GDM1 (cell line): ENCODE measurements at places on chromosomes 2 and 18.

- DNase-seq, result no peak
These were observed 452.7 kb upstream of the NRXN1 start for GRCh38 chr2:51484605-51485004.

DNA sequence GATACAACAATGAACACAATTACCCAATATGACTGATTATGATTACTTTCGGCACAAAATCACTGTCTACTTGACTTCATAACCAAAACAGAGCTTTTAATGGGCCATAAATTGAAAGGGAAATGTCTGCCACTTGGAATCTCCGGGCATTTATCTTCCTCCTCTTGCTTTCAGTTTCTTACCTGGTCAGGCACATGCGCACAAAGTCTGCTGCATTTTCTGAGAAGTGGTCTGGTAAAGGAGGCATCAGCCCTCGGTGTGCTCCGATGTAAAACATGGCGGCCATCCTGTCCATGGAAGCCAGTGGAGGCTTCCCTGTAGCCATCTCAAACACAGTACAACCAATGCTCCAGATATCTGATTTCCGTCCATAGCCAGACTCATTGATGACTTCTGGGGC, 62.0 kb downstream of the CCNT2 start:
- DNase-seq, result no peak

GRCh38 chr2:134558208-134558830, 160.5 kb downstream of the TMEM163 start:
- no peak for DNase-seq

DNA sequence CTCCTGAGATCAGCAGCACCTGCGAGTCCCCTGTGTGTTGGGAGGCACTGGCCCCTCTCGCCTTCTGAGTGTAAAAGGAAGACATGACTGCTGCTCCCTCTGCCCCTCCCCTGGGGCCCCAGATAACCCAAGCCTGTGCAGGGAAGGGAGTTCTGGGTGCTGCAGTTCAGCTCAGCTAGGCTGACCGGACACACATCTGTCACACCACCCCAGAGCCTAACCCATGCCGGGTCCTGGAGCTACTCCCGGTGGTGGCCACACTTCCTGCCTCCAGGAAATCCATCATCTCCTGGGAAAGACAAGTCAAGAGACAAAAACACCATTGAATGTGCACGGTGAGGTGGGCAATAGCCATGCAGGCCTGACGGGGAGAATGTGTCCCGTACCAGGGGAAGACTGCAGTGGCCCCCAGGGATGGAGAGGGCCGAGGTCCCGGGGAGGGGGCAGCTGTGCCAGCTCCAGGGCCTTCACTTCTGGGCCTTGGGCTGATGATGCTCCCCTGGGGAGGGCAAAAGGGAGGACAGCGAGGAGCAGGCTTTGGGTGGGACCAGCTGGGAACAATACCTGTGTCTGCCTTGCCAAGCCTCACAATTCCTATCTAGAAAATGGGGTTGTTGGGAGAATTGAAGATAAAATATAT, 210.6 kb downstream of the TFCP2L1 start:
- DNase-seq, result no peak

- DNase-seq, result no peak
These were observed 84.3 kb downstream of the PPP1R1C start for GRCh38 chr2:182069908-182070307.

DNA sequence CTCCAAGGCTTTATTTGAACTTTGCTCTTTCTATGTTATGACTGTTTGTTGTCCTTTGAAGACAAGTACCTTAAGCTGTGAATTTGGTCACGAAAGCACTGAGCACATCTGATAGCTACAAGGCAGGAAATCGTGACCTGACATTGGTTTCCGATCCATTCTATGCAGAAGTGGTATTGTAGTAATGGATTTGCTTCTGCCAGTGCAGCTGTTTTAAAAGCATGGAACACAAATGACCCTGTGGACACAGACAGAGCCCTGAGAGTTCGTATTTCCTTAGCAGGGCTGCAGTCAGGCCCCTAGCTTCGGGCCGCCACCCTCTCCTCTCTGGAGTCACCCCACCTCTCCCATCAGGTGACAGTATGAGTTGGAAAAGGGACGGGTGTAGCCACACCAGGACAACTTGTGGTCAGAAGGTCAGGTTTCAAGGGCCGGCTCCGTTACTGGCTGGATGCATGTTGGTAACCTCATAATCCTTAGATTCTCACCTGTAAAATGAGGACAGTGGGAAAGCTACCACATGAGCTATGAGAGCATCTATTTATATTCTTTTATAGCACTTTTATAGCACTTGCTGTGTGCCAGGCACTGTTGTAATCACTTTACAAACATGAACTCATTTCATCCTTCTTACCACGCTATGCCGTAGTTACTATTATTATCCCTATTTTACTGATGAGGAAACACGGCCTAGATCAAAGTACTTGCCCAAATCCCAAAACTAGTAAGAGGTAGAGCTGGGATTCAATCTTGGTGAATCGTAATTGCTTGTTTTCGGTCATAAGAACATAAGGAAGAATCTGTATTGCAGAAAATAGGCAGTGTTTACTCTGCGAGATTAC, 70.2 kb downstream of the SPATS2L start:
- DNase-seq, result peak; percentile 24

- no peak for DNase-seq
These were observed 75.3 kb upstream of the SIX3 start for GRCh38 chr2:44866152-44866551.

- no peak for DNase-seq
These were observed 40.2 kb downstream of the INPP4A start for GRCh38 chr2:98484652-98485452.

DNA sequence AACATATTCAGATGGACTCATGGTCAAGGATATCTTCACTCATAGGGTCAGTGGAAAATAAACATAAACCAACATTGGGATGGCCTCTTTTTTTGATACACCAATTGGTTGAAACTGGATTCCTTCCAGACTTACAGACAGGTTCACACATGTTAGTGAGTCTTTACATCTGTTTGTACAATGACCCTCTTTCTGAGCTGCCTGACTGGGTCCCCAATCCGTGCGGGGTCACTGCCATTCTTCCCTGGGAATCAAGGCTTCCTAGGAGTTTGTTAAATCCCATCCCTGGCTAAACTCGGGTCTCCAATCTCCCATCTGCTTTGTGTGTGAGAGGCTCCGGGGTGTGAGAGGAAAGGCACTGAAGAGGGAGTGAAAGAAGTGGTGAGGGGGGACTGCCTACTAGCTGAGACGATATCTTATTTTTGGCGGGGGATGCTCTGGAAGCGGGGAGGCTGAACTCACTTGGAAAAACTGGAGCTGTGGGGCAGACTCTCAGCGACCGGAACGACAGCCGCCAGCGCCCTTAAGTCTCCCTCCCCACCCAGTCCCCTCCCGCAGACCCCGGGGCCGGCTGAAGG, 487 bp downstream of the STARD6 start:
- no peak for DNase-seq

GRCh38 chr18:3875961-3876360, 426.0 kb downstream of the TGIF1 start:
- DNase-seq, result no peak

- DNase-seq, result no peak
These were observed 147.8 kb upstream of the TPO start for GRCh38 chr2:1265454-1265853.

GRCh38 chr18:55142410-55142809, 183.1 kb upstream of the CCDC68 start:
- no peak for DNase-seq

DNA sequence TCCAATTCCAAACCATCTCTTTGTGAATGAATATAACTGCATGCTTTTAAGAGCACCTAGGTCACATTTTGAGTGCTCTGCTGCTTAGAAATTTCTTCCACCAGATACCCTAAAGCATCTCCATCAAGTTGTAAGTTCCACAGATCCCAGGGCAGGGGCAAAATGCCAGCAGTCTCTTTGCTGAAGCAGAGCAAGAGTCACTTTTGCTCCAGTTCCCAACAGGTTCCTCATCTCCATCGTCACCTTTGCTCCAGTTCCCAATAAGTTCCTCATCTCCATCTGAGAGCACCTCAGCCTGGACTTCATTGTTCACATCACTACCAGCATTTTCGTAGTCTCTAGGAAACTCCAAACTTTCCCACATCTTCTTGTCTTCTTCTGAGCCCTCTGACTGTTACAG, 116.7 kb upstream of the ALKAL2 start:
- DNase-seq, result no peak

GRCh38 chr2:135132314-135132713, 80.2 kb downstream of the RAB3GAP1 start:
- DNase-seq, result no peak

GRCh38 chr2:32696439-32696838, 68.6 kb downstream of the TTC27 start:
- DNase-seq, result no peak
